ENCODE measurements at places on chromosomes 5 and 9. TPM values are rescaled to one million over a fixed set of nuclear protein-coding genes. Genes with fewer than 3 reads are reported as not detected.

CARTPT gene
- total RNA-seq, result 14.0 TPM

ZFP2 gene
- total RNA-seq, result 0.93 TPM

PCDHGA7 gene
- total RNA-seq, result 1.7 TPM

HRCT1 gene
- total RNA-seq, result 82.1 TPM

KIAA0825 gene
- total RNA-seq, result 3.1 TPM

IRGM gene
- total RNA-seq, result not detected

PCDHGA3 gene
- total RNA-seq, result 2.2 TPM

CDH18 gene
- total RNA-seq, result 0.76 TPM

PAEP gene
- total RNA-seq, result not detected

BAAT gene
- not detected for total RNA-seq

DBH gene
- total RNA-seq, result not detected

SPATA31E1 gene
- 0.06 TPM for total RNA-seq

CDO1 gene
- 2.0 TPM for total RNA-seq

FCN2 gene
- not detected for total RNA-seq

C9orf50 gene
- total RNA-seq, result not detected

CD74 gene
- total RNA-seq, result 198 TPM

GHR gene
- 9.8 TPM for total RNA-seq

HDAC3 gene
- total RNA-seq, result 45.8 TPM

ARSI gene
- 0.63 TPM for total RNA-seq

ADRB2 gene
- total RNA-seq, result 3.1 TPM

NIPAL4 gene
- total RNA-seq, result not detected

ERCC8 gene
- total RNA-seq, result 8.8 TPM

DNAH5 gene
- total RNA-seq, result 0.98 TPM

SGCD gene
- total RNA-seq, result 2.0 TPM

UNC13B gene
- 50.9 TPM for total RNA-seq

DMRT3 gene
- not detected for total RNA-seq
